ENCODE measurements at places on chromosomes 3 and 15.

DNA sequence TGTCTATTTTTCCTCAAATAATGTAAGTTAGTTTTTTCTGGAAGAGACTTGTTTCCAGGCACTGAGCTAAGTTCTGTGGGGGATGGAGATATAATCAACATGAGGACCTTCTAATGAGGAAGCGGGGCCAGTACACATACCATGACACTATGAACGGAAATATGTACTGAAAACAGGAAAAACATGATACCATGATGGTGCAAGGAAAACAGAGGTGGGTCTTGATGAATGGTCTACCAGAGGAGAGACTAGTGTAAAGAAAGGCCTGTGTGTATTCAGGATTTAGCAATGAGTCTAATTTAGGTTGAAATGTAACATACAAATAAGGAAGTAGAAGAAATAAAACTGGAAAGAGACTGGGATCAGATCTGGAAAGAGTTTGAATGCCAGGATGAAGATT lies 38.9 kb upstream of the TPRG1 start:
- DNase-seq: no peak

GRCh38 chr3:5022966-5023776 lies 43.9 kb downstream of the BHLHE40 start:
- no peak for DNase-seq

GRCh38 chr3:117696851-117697407 lies 987.4 kb downstream of the TUSC7 start:
- DNase-seq: no peak

GRCh38 chr15:52651868-52652267 lies 27.3 kb downstream of the ATOSA start:
- no peak for DNase-seq

- no peak for DNase-seq
Measured at GRCh38 chr15:56086566-56086965, 93.2 kb upstream of the NEDD4 start.

GRCh38 chr3:167750272-167750971 lies 14.9 kb downstream of the SERPINI1 start:
- DNase-seq: no peak

- no peak for DNase-seq
Measured at GRCh38 chr15:40381818-40382529, 547 bp upstream of the KNSTRN start.

GRCh38 chr15:84079885-84080777 lies 155.4 kb upstream of the GOLGA6L4 start:
- no peak for DNase-seq

- no peak for DNase-seq
Measured at GRCh38 chr3:22977042-22977441, 226.1 kb upstream of the UBE2E2 start.

- DNase-seq: no peak
Measured at GRCh38 chr15:77871852-77872371, 205.6 kb downstream of the TBC1D2B start.

DNA sequence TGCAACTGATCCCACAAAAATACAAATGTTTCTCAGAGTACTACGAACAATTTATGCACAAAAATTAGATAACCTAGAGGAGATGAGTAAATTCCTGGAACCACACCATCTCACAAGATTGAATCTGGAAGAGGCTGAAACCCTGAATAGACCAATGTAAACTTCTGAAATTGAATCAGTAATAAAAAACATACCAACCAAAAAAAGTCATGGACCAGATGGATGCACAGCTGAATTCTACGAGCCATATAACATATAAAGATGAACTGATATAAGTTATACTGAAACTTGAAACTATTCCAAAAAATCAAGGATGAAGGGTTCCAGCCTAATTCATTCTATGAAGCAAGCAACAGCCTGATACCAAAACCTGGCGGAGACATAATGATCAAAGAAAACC lies 336.3 kb downstream of the PYDC2 start:
- no peak for DNase-seq

DNA sequence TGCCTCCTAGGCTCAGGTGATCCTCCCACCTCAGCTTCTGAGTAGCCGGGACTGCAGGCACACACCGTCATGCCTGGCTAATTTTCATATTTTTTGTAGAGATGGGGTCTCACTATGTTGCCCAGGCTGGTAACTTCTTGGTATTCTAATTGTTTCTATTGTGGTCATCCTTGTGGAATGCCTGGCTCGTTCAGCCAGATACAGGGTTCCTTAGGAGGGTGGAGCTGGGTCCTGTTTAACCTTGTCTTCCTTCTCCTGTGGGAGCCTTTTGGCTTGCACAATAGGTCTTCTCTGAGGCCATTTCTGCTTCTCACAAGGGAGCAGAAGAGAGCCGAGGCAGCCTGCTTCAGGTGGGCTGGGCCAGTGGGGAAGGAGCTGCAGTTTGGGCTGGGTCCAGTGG lies 15.7 kb downstream of the PLEKHO2 start:
- DNase-seq: no peak

- no peak for DNase-seq
Measured at GRCh38 chr3:160822936-160823335, 66.9 kb downstream of the PPM1L start.

DNA sequence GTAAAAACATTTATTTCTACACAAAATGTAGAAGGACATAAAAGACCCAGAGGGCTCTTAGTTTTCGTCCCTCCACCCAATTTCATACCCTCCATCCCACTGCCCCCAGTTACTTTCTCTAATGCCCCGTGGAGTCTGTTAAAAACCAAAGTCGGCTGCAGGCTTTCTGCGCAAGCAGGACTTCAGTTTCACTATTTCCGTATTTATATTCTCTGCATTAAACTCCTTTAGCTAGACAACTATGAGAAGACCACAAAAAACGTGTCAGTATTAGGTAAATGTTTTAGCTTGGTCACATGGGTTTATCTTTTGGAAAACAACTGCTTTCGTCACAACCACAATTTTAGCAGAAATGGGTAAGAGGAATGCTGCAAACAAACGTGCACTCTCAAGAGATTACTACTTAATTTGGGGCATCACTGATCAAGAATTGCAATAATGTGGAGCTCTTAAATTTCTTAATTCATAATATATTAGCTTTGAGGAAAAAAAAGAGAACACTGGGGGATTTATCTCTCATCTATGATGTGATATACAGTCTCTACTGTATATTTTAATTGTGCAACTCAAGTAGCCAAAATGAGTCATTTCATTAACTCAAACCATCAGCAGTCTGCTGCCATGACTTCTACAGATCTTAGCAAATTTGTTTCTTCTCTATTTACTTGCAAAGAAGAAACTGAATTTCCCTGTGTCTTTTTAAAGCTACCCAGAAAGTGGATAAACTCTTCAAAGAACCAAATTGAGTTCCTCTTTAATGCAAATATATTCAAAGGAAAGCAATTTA lies 740 bp upstream of the NSMCE3 start:
- no peak for DNase-seq

GRCh38 chr3:193982258-193982659 lies 153.7 kb upstream of the HES1 start:
- no peak for DNase-seq

DNA sequence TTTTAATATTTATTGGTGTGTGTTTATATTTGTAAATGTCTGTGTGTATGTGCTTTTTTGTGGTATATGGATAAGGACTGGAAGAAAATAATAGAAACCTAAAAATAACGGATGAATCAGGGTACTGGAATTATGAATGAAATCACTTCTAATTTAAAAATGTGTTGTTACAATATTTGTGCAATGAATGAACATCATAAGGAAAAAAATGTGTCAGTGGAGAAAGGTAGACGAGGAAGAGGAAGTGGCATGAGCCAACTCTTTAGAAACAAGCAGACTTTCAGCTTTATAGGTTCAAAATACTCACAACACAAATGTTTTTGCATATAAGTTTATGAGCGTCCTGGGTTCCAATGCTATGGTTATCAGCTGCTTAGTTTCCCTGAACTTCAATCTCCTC lies 59.4 kb downstream of the SOX2 start:
- no peak for DNase-seq

GRCh38 chr15:39937696-39938095 lies 3.8 kb downstream of the EIF2AK4 start:
- no peak for DNase-seq

GRCh38 chr3:182729903-182730674 lies 63.2 kb upstream of the ATP11B start:
- DNase-seq: no peak

DNA sequence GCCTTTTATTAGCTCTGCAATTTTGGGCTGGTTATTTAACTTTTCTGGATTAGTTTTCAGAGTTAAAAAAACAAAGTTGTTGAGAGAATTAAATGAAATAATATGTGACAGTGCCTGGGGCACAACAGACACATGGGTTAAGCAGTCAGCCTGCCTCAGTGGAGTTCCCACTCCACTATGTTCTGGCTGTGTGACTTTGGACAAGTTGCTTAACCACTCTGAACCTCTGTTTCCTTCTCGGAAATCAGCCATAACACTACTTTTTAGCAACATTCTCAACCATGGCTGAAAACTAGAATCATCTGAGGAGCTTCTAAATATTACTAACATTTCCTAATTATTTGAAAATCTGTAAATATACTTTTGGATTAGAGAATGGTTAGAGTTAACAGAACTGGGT lies 56.5 kb upstream of the SLC6A11 start:
- DNase-seq: no peak

DNA sequence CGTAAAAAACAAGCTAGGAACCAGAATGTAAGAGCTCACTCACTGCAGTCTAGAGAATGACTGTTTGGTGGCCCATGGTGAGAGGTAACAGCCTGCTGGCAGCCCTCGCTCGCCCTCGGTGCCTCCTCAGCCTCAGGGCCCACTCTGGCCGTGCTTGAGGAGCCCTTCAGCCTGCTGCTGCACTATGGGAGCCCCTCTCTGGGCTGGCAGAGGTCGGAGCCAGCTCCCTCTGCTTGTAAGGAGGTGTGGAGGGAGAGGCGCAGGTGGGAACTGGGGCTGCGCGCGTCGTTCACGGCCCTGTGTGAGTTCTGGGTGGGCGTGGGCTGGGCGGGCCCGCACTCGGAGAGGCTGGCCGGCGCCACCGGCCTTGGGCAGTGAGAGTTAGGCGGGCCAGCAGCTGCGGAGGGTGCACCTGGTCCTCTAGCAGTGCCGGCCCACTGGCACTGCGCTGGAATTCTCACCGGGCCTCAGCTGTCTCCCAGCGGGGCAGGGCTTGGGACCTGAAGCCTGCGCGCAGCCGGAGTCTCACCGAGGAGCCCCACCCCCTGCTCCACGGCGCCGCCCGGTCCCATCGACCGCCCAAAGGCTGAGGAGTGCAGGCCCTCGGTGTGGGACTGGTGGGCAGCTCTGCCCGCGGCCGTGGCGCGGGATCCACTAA lies 420.6 kb downstream of the RBMS3 start:
- DNase-seq: no peak

- no peak for DNase-seq
Measured at GRCh38 chr15:92346063-92346462, 47.6 kb upstream of the ST8SIA2 start.

DNA sequence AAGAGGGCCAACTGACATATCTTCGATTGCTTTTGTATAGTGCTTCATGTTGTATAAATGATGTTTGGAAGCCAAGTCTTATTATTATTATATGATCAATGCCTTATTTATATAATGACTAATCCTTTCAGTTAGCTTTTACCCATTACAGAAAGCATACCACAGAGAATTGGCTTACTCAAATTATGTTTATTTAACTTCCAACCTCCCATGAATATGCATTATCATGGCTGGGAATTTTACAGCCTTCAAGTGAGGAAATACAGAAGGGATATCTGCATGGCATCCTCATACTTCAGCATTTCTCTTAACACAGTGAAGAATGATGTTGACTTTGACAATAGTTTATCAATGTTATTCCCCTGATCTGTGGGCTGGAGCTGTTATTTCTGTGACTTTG lies 225.9 kb upstream of the GAP43 start:
- no peak for DNase-seq

- no peak for DNase-seq
Measured at GRCh38 chr3:134656211-134656800, 5.5 kb upstream of the KY start.

GRCh38 chr3:141422961-141423582 lies 54.8 kb downstream of the ZBTB38 start:
- DNase-seq: no peak

- no peak for DNase-seq
Measured at GRCh38 chr15:77874063-77874462, 203.4 kb downstream of the TBC1D2B start.

GRCh38 chr15:40103864-40104271 lies 4.8 kb downstream of the BMF start:
- DNase-seq: no peak

- DNase-seq: no peak
Measured at GRCh38 chr3:186137051-186137685, 28.3 kb upstream of the ETV5 start.

GRCh38 chr3:64684715-64685261 lies 3.0 kb downstream of the ADAMTS9 start:
- no peak for DNase-seq

- DNase-seq: no peak
Measured at GRCh38 chr3:115626006-115626409, 2.7 kb downstream of the GAP43 start.

- no peak for DNase-seq
Measured at GRCh38 chr3:56836276-56837163, 34.8 kb upstream of the ARHGEF3 start.

- no peak for DNase-seq
Measured at GRCh38 chr3:146072824-146073223, 88.2 kb downstream of the PLOD2 start.

DNA sequence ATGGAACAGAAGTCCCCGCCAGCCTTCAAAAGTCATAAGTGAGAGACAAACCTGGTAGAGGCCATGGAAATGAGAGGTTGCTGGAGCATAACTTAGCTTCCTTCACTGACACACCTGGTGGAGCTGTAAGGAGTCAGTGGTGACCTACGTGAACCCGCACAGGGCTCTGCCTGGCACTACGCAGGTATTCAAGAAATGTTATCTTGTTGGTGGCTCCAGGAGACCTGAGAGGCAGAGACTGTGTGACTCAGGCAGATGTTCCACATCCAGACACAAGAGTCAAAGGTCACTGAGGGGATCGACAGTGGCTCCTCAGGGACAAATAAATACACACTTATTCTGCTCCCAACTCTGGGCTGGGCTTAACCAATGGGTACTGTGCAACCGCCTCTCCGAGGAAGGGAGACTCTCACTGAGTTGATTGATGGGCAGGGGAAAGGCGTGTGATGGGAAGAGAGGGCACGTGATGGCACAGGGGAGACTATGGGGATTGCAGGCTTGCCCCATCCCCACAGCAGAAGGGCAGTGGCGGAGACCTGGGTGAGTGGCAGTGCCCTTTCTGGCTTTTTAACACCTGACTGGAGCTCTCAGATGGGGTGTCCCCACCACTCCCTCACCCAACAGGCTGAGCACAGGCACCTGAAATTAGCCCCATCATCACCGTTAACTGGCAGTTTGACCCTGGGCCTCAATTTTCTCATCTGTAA lies 111.7 kb upstream of the SMAD3 start:
- no peak for DNase-seq

DNA sequence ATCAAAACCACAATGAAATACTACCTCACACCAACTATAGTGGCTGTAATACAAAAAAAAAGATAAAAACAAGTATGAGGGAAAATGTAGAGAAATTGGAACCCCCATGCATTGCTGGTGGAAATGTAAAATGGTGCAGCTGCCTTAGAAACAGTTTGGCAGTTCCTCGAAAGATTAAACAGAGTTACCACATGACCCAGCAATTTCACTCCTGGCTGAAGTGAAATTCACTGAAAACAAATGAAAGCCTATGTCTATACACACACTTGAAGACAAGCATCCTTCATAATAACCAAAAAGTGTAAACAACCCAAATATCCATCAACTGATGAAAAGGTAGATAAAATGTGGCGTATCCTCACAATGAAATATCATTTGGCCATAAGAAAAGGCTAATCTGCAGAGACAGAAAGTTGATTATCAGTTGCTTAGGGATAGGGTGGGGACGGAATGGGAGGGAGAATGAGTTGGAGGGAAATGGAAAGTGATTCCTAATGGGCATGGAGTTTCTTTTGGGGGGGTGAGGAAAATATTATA lies 20.1 kb upstream of the RASA2 start:
- no peak for DNase-seq

Measured in activated CD8-positive, alpha-beta memory T cell treated with anti-CD3 and anti-CD28 coated beads for 1 hour (primary cell).